ENCODE measurements at places on chromosomes 2 and 18.
A peak's percentile ranks its signal among the peaks of the same experiment; 100 is the strongest.

DNA sequence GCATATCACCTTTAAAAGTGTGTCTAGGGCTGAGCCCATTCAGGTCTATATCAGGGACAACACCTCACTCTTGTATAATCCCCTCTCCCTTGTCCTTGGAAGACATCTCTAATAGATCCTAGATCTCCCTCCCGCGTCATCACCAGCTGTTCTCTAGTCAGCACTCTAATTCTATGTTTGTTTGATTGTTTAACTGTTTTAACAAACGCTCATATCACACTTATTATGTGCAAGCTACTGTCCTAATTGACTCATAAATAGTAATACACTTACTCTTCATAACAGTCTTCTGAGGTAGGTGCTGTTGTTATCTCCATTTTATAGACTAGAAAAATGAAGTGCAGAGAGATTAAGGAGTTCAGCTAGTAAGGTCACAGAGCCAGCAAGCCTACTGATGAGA, 1.6 kb upstream of the ERMN start:
- no peak for DNase-seq

DNA sequence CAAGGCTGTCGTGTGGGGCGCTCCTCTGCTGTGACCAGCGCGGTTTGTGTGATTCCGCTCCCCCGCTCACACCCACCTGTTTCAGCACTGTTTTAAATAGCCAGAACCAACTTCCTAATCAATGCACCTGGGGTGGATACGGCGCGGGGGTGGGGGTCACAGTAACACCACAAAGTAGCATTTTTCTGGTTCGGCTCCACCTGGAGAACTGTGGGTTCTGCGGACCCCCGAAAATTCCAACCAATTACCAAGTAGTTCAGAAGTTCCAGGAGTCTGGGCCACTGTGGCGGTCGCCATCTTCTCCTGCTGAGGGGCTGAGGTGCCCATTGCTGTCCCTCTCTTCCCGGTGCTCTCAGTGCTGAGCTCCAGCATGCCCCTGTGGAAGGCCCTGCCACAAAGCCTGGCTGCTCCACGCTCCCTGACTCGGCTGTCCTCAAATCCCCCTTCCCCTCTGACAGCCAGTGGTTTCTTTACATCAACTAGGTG, 79.4 kb downstream of the GFPT1 start:
- DNase-seq, result no peak

DNA sequence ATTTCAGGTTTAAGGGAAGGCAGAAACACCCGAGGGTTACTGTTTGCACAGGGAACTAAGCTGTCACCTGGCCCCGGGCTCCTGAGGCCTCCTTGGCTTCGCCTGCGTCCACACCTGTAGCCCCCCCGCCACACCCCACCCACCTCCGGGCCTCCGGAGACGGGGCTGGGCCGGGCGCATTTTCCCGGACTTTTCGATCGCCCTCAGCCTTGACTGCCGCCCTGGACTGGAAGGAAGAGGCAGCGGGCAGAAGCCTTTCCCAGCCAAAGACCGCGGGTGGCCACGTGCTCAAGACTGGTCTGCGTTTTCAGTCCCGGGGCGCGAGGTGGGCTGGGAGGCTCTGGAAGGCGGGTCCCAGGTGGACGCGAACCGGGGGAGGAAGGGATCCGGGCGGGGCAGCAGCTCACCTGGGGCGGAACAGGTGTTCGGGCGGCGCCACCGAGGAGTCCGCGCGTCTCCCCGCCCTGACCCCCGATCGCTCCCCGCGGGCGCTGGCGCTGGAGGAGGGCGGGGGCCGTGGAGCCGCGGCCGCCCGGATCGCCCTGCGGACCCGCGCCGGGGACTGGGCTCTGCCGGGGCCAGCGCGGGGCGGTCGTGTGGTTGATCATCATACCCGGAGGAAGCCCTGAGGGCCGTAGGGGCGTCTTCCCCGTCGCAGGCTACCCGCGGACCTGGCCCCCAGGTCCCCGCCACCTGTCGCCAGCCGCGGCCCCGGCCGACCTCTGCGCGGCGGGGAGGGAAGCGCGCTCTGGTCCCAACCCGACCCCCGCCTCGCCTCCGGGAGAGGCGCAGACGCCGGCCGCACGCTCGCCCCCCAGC, 3.2 kb downstream of the ID2 start:
- peak; percentile 40 for DNase-seq

DNA sequence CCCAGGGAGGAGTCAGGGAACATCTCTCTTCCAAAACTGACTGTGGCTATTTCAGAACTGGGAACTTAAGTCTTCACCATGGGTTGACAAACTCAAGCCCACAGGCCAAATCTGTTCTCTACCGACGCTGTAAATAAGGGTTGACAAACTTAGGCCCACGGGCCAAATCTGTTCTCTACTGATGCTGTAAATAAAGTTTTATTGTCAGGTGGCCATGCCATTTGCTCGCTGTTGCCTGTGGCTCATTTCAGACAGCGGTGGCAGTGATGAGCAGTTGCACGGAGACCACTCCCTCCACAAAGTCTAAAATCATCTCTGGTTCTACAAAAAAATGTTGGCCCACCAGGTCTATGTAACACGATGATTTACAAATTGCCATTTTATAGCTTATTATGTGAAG, 160.9 kb downstream of the MYT1L start:
- DNase-seq, result no peak

- DNase-seq, result no peak
These were observed 127.6 kb upstream of the TWIST2 start for GRCh38 chr2:238720232-238720672.

DNA sequence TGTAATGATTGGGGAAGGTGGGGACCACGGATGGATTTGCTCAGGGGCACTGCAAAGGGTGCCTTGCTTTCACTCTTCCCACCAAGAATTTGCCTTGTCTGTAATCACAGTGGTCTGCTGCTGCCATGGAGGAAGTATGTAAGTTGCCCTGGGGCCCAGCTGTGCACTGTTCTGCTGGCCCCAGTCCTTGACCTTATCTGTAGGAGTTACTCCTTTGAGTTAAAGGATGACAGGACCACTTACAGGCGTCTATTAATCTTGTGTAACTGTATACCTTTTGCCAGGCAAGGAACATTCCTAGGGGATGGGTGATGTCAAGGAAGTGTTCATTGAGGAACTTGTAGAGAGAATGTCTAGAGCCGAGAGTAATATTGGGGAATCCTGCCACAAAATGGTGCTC, 212.8 kb upstream of the LRRTM1 start:
- no peak for DNase-seq

DNA sequence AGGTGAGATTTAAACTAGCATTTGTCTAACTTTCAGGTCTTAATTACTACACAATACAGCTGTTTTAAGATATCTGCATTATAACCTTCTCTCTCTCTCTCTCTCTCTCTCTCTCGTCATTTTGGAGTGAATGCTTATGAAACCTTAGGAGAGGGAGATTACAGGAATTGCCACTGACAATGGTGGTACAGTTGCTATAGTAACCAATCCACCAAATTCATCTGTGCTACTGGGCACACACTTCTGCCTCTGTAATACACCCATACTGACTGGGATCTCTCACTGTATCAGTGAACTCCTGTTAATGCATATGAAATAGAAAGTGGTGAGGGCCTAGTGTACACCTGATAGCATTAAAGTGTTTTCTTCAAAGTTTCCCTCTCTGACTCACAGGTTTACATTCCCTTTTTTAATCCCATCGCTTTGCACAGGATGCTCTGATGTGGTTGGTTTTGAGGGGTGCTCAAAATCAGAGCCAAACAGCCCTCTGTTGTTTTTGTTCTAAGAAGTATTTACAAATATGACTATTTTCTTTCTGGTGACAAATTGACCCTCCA, 13.1 kb downstream of the KLHL14 start:
- DNase-seq, result no peak

DNA sequence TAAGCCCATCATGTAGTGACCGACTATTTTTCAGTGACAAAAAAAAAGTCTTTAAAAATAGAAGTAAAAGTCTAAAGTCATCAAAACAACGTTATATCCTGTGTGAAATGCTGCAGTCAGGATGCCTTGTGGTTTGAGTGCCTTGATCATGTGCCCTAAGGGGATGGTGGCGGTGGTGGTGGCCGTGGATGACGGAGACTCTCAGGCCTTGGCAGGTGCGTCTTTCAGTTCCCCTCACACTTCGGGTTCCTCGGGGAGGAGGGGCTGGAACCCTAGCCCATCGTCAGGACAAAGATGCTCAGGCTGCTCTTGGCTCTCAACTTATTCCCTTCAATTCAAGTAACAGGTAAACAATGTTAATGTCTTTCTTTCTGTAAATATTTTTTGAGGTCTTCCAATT, at the start of gene CD28:
Gene CD28, plus strand, starts transcription at position 237 of the 400 bp plus-strand sequence. Its CDS starts 58 bp downstream, at position 295.
- peak; percentile 83 for DNase-seq

GRCh38 chr2:186456941-186457340, 29.1 kb upstream of the ZC3H15 start:
- no peak for DNase-seq

GRCh38 chr2:16006537-16007166, 66.3 kb downstream of the MYCN start:
- DNase-seq, result no peak

DNA sequence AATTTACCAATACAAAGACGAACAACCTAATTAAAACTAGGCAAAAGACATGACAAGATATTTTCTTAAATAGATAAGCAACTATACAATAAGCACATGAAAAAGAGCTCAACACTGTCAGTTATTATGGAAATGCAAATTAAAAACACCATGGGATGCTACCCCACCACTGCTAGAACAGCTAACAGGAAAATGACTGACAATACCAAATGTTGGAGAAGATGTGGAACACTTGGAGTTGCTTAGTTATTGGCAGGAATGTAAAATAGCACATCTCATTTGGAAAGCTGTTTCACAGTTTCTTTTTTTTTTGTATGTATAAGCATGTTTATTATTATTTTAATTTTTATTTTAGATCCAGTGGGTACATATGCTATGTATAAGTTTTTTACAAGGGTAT, 84.4 kb downstream of the CYRIA start:
- DNase-seq, result no peak

DNA sequence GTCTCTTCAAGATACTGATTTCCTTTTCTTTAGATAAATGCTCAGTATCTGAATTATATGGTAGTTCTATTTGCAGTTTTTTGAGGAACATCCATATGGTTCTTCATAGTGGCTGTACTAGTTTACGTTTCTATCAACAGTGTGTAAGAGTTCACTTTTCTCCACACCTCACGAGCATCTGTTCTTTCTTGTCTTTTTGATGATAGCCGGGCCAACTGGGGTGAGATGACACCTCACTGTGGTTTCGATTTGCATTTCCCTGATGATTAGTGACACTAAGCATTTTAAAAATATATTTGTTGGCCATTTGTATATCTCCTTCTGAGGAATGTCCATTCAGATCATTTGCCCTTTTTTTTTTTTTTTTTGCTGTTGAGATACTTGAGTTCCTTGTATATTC, 458.8 kb downstream of the SETBP1 start:
- DNase-seq, result no peak

DNA sequence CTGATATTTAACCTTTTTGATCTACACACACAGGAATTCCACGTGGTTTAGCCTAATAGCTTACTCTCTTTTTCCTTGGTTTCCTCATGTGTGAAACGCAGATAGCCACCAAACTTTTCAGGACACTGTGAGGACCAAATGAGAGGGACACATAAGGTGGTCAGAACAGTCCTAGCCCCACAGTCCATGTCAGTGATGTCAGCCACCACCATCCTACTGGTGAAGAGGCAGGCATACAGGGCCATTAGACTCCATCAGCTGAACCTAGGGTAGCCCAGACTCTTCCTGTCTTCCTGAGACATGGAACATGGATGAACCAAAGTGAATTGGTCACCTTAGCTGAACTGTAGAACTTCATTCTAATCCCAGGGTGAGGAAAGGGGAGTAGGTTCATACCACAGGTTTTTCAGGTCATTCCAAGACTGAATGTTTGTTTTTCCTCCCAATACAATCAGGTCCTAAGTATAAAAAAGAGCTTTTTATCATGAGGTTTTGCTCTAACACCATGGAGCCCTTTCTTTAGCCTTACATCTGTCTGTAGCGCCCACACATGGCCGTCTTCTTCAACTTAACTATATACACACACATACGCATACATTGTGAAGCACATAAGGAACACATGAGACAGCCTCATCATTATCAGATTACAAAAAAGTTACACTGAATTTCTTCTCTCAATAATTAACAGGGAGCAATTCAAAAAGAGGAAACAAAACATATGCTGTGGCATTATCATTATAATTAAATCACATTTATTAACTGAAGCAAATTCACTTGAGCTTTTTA, 18.5 kb upstream of the NFE2L2 start:
- no peak for DNase-seq

DNA sequence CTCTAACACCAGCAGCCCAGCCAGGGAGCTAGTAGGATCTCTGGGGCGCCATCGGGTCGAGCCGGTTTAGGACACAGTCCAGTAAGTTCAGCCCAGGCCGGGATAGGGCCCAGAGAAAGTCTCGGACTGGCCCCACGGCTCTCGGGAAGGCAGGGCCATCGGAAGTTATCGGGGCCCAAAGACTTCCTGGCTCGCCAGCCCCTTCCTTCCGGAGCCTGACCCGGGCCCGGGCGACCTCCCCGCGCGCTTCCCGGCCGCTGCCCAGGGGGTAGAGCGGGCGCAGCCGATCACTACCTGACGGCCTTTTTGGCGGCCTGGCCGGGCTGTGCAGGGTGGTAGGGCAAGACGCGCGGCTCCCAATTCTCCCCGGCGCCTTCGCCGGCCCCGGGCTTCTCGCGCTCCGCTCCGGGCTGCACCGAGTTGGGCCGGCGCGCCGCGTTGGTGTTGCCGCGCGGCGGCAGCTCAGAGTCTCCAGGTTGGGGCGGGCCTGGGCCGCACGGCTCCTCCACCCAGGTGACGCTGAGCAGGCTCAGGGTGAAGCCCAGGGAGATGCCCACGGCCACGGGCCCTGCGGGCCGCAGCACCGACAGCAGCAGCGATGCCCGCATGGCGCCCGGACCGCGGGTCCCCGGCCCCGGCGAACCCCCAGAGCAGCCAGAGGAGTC, 546 bp downstream of the CHPF start:
- DNase-seq, result no peak

DNA sequence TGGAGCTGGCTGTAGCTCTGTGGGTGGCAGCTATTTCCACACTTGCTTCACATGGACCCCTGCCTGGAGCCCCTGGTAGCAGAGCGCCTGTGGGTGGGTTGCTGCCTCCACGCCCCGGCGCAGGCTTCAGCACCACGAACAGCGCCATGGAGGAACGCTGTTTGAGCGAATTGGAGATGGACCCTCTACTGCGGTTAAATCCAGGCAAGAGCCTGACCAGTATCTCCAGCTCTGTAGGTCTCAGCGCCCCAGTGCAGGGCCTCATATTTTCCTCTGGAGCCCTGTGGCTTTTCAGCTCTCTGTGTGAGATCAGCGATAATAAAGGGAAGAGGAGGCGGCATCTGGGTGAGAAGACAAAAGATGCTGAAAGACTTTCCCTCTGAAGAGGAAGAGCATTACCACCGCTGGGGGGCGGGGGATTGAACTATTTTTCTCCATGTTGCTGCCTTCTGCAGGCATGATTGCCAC, 12.0 kb downstream of the ONECUT2 start:
- no peak for DNase-seq

- DNase-seq, result no peak
These were observed 5.6 kb downstream of the SNED1 start for GRCh38 chr2:241003830-241004564.

- DNase-seq, result no peak
These were observed 68.9 kb downstream of the ZNF521 start for GRCh38 chr18:25282896-25283703.

- no peak for DNase-seq
These were observed 7.2 kb downstream of the PCARE start for GRCh38 chr2:29066997-29067605.

GRCh38 chr2:33104052-33104623, 157.4 kb downstream of the LTBP1 start:
- no peak for DNase-seq
